MCF 10A (cell line): ENCODE measurements at places on chromosomes 5 and 9. TPM values are rescaled to one million over a fixed set of nuclear protein-coding genes. Genes with fewer than 3 reads are reported as not detected.

GRCh38 chr9:38020151-38021076, 48.6 kb downstream of the SHB start:
- no peak overlapping the region for H3K4me3 ChIP-seq
- peaks cover 71% of the 10 kb centered on the region for H3K4me1 ChIP-seq
- peaks cover 9% of the 10 kb centered on the region for H3K36me3 ChIP-seq

GRCh38 chr5:155313518-155313917, 300.0 kb downstream of the KIF4B start:
- H3K4me3 ChIP-seq: no peak overlapping the region
- H3K4me1 ChIP-seq: peaks cover 10% of the 10 kb centered on the region
- no peaks in the 10 kb centered on the region for H3K36me3 ChIP-seq
- no peak for DNase-seq

DNA sequence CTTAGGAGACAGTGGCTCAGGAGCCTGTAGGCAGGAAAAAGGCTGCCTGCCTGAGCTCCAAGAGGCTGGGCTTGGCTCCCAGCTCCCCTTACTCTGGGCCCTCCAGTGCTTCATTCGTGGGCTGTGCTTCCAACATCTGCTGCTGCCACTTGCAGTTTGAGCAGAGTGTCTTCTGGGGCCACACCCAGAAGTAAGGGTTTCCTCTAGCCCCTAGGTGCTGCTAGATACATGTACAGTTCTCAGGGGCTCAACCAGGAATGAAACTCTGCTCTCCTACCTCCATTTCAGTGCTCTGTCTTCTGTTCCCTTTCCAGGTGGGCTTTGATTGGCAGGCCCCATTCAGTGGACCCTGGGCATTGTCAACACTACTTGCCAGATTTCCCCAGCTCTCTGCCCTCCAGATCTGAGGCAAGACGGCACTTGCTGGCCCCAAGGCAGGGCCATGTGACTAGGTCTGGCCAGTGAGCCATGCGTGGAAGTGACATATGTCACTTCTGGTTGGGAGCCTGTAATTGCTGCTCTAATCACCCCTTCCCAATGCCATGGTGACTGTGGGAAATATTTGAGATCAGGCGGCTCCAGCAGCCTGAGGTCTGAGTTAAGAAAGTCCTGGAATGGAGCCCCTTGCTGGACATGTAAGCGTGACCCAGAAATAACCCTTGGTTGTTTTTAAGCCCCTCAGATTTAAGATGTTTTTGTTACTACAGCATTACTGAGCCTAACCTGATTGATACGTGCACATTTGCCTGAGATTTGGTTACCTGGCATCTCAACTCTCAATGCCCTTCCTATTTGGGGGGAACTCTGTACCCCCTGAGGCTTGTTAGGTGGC, 9.4 kb upstream of the BOD1 start:
- peaks cover 6% of the 10 kb centered on the region for H3K36me3 ChIP-seq
- no peak overlapping the region for H3K27ac ChIP-seq
- no peaks in the 10 kb centered on the region for H3K27me3 ChIP-seq
- H3K4me1 ChIP-seq: peaks cover 6% of the 10 kb centered on the region
- H3K4me3 ChIP-seq: no peak overlapping the region

- no peaks in the 10 kb centered on the region for H3K27me3 ChIP-seq
- peak; percentile 99 for DNase-seq
- peak overlapping the region; percentile 33 for H3K4me3 ChIP-seq
- peaks cover 70% of the 10 kb centered on the region for H3K4me1 ChIP-seq
- H3K36me3 ChIP-seq: no peaks in the 10 kb centered on the region
These were observed 7.2 kb upstream of the ABLIM3 start for GRCh38 chr5:149133795-149134777.

TRAPPC13 gene
- 28.4 and 39.9 TPM in 2 replicates for total RNA-seq

GABRA6 gene
- not detected in 2 replicates for total RNA-seq

DNA sequence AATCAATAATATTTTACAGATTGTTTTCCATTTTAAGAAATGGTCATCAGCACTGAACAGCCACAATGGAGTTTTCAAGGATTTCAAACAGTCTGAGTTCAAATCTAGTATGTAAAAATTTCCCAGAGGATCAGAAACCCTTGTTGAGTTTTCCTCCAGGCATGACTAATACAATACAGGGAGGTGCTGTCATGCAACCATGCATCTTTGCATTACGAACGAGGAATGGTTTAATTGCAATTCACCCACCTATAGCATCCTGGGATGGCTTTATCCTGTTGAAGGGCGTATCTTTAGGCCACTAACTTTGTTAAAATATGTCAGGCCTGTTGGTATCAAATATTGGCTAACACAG, 196.4 kb downstream of the EFNA5 start:
- no peak overlapping the region for H3K27ac ChIP-seq
- no peak for DNase-seq
- no peak overlapping the region for H3K4me3 ChIP-seq
- H3K27me3 ChIP-seq: no peaks in the 10 kb centered on the region

PCDHB6 gene
- 0.19 and 0.22 TPM in 2 replicates for total RNA-seq

- H3K36me3 ChIP-seq: no peaks in the 10 kb centered on the region
- no peak overlapping the region for H3K27ac ChIP-seq
- DNase-seq: peak; percentile 17
These were observed 118.8 kb downstream of the GLIS3 start for GRCh38 chr9:4180907-4181605.

SRP19 gene
- total RNA-seq: 88.9 and 99.6 TPM in 2 replicates

DNA sequence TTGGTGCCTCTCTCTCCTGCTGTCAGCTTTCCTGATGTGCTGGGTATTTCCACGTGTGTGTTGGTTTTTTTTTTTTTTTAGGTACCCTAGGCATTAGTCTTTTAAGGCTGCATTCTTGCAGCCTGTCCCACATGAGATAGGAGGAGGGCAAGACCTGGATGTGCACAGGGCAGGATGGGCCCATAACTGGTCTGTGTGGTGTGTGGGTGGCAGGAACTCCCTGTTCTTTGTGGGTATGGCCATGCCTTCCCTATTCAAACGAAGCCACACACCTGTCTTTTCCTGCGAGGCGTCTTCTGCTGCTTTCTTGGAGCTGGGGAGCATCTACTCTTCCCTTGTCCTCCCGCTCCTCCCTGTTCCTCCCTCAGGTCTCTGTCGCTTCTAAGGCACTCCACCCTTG, 6.8 kb downstream of the SYK start:
- H3K27ac ChIP-seq: no peak overlapping the region
- no peaks in the 10 kb centered on the region for H3K27me3 ChIP-seq
- DNase-seq: no peak

DPH7 gene
- 45.7 and 46.4 TPM in 2 replicates for total RNA-seq

DNA sequence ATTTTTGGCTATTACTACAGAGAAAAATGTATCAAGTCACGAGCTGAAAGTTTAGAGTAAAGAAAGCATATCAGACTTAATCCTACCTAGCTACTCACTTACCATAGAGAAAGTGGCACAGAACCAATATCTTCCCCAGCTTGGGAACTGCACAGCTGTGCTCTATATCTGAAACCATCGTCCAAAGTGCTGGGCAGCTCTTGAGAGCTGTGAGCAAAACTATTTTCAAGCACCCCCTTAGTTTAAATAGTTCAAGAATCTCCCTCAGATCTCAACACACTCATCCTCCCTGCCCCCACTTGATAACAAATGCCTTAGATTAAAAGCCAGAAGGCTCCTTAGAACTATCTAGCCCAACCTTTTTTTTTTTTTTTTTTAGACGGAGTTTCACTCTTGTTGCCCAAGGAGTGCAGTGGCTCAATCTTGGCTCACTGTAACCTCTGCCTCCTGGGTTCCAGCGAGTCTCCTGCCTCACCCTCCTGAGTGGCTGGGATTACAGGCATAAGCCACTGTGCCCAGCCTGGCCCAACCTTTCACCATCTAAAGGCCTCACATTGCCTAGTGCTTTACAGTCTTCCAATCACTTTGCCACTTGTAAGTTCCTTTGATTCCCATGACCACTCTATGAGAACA, 94.2 kb upstream of the APC start:
- no peak overlapping the region for H3K4me3 ChIP-seq
- no peak for DNase-seq
- H3K4me1 ChIP-seq: no peaks in the 10 kb centered on the region
- no peaks in the 10 kb centered on the region for H3K27me3 ChIP-seq
- H3K27ac ChIP-seq: no peak overlapping the region
- no peaks in the 10 kb centered on the region for H3K36me3 ChIP-seq

ACOT12 gene
- not detected in 2 replicates for total RNA-seq

DNA sequence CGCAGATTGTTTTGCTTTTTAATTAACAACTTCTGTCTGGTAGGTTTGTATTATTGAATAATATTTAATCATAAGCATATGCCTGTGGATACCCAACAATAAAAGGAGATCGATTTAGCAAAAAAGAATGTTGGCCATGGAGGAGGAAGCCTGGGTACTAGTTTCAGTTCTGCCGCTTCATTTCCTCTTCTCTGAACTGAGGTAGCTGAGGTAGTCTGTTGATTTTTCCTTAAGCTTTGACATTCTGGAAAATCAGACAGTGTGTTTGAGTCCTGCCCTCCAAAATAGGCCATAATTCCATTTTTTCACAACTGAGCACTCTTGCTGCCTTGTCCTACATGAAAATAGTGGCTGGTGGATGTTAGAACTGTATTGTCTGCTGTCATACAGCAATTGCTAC, 6.0 kb upstream of the GPR21 start:
- no peaks in the 10 kb centered on the region for H3K4me1 ChIP-seq
- peaks cover 47% of the 10 kb centered on the region for H3K36me3 ChIP-seq
- no peaks in the 10 kb centered on the region for H3K27me3 ChIP-seq
- no peak for DNase-seq

- peak overlapping the region; percentile 93 for H3K27ac ChIP-seq
- H3K36me3 ChIP-seq: no peaks in the 10 kb centered on the region
- no peak overlapping the region for H3K4me3 ChIP-seq
- peak; percentile 100 for DNase-seq
- peaks cover 33% of the 10 kb centered on the region for H3K4me1 ChIP-seq
These were observed 2.5 kb upstream of the ST6GALNAC4 start for GRCh38 chr9:127919253-127919815.

DNA sequence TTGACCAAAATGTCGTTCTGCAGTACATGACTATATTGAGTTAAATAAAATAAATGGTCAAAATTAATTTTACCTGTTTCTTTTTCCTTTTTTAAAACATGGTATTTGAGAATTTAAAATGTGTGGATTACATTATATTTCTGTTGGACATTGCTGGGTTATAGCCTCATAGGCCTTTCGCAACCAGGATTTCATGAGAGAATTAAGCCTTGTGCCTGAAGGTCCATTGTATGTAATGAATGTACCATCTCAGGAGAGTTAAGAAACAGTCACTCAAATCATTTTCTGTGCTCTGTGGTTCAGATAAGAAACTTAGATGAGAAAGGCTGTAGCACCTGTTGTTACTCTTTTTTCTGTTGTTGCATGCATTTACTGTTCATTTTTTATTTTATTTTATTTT, 103.5 kb downstream of the ANGPTL2 start:
- no peak overlapping the region for H3K4me3 ChIP-seq
- peaks cover 14% of the 10 kb centered on the region for H3K4me1 ChIP-seq
- peak; percentile 13 for DNase-seq
- no peak overlapping the region for H3K27ac ChIP-seq
- H3K36me3 ChIP-seq: no peaks in the 10 kb centered on the region
- peaks cover 3% of the 10 kb centered on the region for H3K27me3 ChIP-seq

DNA sequence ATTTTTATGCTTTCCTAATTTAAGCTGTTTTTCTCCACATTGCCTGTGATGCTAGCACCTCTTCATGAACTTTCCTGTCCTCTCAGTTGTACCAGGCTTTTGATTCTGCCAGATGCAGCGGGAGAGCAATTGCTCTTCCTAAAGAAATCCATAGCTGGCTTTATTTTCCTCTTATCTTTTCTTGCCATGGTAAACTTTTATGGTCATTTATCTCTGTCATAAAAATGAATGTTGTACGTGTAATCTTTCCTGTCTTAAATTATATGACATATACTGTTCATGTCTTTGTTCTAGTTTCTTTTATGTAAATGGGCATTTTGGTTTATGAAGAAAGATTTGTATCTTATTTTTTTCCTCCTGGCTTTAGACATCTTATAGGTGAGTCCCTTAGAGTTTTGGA, 127.5 kb downstream of the SH3GL2 start:
- no peaks in the 10 kb centered on the region for H3K4me1 ChIP-seq
- H3K36me3 ChIP-seq: no peaks in the 10 kb centered on the region
- peaks cover 25% of the 10 kb centered on the region for H3K27me3 ChIP-seq
- H3K4me3 ChIP-seq: no peak overlapping the region
- H3K27ac ChIP-seq: no peak overlapping the region
- no peak for DNase-seq

KLHL3 gene
- total RNA-seq: 0.27 and 0.49 TPM in 2 replicates

LCN1 gene
- not detected in 2 replicates for total RNA-seq

DNA sequence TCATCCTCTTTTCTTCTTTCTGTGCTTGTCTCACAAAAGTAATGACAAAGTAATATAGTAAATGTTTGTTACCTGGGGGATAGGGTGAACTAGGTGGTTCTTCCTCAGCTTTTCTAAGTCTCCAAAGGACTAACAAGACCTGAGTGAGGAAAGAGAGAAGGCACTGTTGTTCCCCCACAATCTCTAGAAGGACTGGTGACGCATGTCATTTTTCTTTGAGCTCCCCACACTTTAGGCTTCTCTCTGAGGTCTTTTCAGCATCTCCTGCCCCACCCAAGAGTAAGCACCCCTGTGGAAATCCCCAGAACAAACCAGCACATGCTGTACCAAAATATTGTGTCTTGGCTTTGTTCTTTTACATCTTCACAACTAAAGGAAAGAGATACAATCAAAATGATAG, 2.4 kb upstream of the IL7R start:
- H3K4me3 ChIP-seq: peak overlapping the region; percentile 10
- H3K27me3 ChIP-seq: no peaks in the 10 kb centered on the region
- DNase-seq: no peak

CFAP90 gene
- total RNA-seq: not detected in 2 replicates

DNA sequence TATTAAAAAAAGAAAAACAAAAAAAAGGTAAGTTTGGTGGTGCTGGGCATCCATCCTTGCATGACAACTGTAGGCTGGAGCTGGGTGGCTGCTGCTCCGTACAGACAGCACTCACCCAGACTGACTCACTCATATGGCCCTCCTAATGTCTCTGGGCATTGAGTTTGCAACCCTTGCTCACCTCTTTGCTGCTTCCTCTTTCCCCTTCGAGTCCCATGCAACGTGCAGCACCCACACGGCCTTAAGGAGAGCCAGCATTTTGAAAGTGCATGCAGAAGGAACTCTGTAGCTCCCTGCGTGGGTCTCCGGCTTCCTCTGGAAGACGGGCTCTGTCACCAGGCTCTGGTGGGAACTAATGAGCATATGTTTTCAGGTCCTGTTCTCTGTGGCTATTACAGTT, 60.5 kb upstream of the ENTREP1 start:
- no peak for DNase-seq
- H3K4me1 ChIP-seq: no peaks in the 10 kb centered on the region
- H3K27me3 ChIP-seq: no peaks in the 10 kb centered on the region
- no peak overlapping the region for H3K27ac ChIP-seq
- H3K36me3 ChIP-seq: peaks cover under 1% of the 10 kb centered on the region
